ENCODE measurements at places on chromosomes 6 and 20. TPM values are rescaled to one million over a fixed set of nuclear protein-coding genes. Genes with fewer than 3 reads are reported as not detected.

GRCh38 chr6:137788248-137788647 lies 78.8 kb upstream of the TNFAIP3 start:
- no peak for DNase-seq

CLPSL2 gene
- total RNA-seq, result not detected

WASF1 gene
- 2.1 TPM for total RNA-seq

- no peak for DNase-seq
These were observed 361.5 kb downstream of the EPM2A start for GRCh38 chr6:145373826-145374225.

BMP5 gene
- total RNA-seq, result not detected

WFDC6 gene
- total RNA-seq, result not detected

SLC13A3 gene
- 0.34 TPM for total RNA-seq

TMEM217 gene
- not detected for total RNA-seq

GRCh38 chr6:137951064-137951597 lies 84.1 kb downstream of the TNFAIP3 start:
- DNase-seq, result peak; percentile 66

- DNase-seq, result no peak
These were observed 254.8 kb downstream of the CDC5L start for GRCh38 chr6:44642349-44642748.

CBLN4 gene
- not detected for total RNA-seq

- DNase-seq, result no peak
These were observed 69.3 kb downstream of the CLIC5 start for GRCh38 chr6:45946352-45946751.

DNA sequence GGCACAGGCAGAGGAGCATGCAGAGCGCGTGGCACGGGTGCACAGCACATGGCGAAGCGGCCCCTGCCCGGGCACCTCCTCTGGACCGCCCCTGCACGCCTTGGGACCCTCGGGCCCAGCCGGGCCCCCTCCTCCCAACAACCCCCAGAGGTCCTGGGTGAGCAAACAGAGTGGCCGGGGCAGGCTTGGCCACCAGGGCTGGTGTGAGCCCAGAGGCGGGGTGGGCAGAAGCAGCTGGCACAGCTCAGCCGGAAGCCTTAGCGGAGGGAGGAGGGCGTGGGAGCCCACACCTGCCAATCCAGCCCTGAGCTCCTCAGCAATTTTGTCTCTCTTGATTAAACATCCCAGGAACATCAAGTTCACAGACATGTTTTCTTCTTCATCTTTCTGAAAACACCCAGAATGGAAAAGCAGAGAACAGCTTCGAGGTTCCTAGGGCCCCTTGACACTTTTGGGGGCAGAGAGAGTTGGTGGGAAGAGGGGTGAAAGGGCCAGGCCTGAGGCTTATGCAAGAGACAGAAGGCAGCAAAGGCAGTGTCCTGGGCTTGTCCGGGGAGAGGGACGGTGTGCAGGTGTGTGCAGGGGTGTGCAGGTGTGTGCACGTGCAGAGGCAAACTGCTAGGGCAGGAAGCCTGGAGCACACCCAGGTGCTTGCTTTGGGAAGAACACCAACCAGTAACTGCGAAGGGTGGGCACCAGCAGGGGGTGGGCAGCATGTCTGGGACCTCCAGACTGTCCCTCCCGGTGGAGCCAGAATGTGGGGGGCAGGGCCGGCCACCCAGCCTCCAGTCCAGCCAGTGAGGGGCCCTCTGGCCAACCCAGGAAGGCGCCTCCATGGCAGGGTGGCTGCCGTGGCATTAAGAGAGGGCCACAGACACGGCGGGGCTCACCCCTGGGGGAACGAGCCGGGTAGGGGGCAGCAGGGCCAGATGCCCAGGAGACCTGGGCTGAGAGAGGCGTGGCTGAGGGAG lies 4.8 kb downstream of the HRH3 start:
- DNase-seq, result no peak

DNA sequence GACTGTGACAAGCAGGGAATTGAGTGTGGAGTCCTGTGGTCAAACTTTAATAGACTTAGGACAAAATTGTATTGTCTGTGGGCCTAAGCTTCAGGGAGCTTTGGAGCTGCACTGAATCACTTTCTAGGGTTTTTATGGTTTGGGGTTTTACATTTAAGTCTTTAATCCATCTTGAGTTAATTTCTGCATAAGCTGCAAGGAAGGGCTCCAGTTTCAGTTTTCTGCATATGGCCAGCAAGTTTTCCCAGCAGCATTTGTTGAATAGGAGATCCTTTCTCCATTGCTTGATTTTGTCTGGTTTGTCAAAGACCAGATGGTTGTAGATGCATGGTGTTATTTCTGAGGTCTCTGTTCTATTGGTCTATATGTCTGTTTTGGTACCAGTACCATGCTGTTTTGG lies 113.4 kb upstream of the NXT1 start:
- no peak for DNase-seq

DNA sequence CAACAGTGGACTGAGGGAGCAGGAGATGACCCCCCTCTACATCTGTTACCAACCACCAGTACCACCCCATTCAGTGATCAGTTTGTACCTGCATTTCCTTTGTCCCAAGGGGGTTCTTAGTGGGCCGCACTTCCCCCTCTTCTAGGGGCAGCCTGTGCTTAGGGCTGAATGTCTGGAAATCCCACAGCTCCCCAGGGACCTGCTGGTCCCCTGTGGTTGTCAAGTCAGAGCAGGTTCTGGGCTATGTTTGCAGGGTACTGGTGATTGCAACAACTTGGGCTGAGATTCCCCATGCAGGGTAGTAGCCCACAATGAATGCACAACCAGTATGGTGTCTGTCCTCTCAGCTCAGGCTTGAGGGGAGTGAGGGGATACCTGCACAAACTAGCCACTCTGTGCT lies 39.7 kb upstream of the COL10A1 start:
- no peak for DNase-seq

GRCh38 chr6:43977404-43978111 lies 149.7 kb downstream of the MRPL14 start:
- no peak for DNase-seq

BPIFB2 gene
- total RNA-seq, result not detected

DNA sequence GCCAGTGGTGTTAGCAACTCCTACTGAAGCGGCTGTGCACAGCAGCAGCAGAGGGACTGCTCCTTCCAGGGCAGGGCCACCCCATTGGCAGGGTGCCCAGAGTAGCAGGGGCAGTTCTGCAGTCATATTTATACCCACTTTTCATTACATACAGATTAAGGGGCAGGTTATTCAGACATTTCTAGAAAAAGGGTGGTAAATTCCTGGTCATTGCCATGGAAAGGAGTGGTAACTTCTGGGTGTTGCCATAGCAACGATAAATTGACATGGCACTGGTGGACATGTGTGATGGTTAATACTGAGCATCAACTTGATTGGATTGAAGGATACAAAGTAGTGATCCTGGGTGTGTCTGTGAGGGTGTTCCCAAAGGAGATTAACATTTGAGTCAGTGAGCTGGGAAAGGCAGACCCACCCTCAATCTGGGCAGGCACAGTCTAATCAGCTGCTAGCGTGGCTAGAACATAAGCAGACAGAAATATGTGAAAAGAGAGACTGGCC lies 45.0 kb downstream of the IYD start:
- DNase-seq, result no peak

- no peak for DNase-seq
These were observed 109.4 kb upstream of the CCN2 start for GRCh38 chr6:132060591-132060990.

DNA sequence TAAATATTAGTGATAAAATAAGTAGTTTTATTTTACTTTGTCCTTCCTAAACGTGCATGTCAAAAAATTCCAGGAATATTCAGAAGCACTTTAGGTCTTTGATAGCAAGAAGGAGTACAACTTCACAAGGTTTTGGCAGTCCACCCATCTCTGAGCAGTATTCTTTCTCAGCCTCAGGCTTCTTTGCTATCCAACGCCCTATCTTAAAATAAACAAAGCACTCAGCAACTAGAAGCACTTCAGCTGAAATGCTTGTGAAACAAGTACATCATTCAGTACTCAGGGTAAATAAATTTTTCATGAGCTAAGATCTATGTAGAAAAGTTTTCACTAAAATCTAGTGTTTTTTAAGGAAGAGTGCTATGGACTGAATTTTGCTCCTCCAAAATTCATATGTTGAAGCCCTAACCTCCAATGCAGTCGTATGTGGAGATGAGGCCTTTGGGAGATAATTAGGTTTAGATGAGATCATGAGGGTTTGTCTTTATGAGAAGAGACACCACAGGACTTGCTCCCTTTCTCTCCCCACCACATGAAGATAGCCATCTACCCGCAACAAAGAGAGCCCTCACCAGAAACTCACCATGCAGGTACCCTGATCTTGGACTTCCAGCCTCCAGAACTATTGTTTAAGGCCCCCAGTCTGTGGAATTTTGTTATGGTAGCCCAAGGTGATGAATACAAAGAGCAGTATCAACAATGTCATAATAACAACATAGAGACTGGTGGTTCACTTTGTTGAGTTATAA lies 539.1 kb downstream of the TFAP2A start:
- DNase-seq, result no peak

DSP gene
- 10.0 TPM for total RNA-seq

NCOA5 gene
- total RNA-seq, result 33.2 TPM

- peak; percentile 84 for DNase-seq
These were observed 88.5 kb downstream of the LY86 start for GRCh38 chr6:6676910-6677441.

CCN2 gene
- 267 TPM for total RNA-seq

ADGRG6 gene
- 16.2 TPM for total RNA-seq

RSPH4A gene
- total RNA-seq, result 0.27 TPM

DNA sequence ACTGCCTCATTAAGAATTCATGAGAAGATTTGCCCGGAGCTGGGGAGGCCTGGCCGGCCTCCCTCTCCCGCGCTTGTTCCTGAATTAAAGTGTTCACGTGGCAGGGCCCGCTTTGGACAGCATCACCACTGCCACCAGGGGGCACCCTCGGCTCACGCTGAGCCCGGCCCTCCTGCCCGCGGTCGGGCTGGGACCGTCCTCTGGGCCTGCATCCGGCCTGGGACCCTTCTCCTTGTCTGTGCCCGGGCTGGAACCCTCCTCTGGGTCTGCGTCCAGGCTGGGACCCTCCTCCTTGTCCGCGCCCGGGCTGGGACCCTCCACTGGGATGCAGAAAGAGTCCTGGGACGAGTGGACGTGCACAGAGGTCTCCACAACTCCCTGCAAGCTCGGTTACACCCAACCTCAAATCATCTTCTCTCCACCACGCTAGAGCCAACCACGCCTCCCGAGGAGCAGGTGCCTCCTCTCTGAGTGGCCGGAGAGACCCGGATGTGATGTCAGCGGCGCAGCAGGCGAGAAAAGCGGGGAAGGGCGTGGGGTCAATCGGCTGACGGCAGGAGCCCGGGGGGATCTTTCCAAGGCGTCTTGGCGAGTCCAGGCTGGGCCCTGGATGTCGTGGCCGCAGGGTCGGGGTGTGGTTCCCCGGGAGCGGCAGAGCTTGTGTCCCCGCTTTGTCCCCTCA lies 50.9 kb upstream of the DACT2 start:
- peak; percentile 78 for DNase-seq

DNA sequence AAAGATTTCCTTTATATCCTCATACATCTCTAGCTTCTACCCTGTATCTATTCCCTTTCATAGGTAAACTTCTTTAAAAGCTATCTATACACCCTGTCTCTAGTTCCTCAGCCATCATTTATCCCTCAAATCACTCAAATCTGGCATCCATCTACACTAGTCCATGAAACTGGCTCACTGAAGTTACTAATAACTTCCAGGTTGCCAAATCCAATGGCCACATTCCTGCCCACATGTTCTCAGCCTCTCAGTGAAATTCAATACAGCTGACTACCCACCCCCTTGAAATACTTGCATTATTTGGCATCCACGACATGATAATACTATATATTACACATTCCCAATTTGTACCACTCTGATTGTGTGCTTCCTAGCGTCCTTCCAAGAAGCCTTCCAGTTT lies 8.7 kb downstream of the REPS1 start:
- no peak for DNase-seq

GRCh38 chr6:138563650-138564049 lies 64.4 kb upstream of the NHSL1 start:
- DNase-seq, result no peak

DNA sequence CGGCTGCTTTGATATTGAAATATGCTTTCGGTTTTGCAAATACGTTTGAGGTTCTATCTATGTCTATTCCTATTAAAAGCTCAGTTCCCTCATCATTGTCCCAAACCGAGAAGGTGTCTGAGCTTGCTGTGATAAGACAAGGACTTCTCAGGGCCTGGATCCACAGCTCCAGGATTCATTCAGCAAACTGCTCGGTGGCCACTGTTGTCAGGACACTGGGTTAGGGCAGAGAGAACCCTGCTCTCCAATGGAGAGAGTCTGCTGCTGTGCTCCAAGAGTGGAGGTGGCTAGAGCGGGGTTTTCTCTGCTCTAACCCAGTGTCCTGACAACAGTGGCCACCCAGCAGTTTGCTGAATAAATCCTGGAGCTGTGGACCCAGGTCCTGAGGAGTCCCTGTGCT lies 198.5 kb downstream of the CDH4 start:
- DNase-seq, result no peak

LAMP5 gene
- total RNA-seq, result 0.64 TPM

GRCh38 chr6:146408583-146408982 lies 135.1 kb upstream of the RAB32 start:
- DNase-seq, result no peak

GPX5 gene
- total RNA-seq, result not detected

All from spleen (tissue), 13 donors.